ENCODE measurements at places on chromosomes 1 and 21.

- DNase-seq: no peak
Observed at GRCh38 chr1:30415171-30415940, 308.0 kb downstream of the MATN1 start.

DNA sequence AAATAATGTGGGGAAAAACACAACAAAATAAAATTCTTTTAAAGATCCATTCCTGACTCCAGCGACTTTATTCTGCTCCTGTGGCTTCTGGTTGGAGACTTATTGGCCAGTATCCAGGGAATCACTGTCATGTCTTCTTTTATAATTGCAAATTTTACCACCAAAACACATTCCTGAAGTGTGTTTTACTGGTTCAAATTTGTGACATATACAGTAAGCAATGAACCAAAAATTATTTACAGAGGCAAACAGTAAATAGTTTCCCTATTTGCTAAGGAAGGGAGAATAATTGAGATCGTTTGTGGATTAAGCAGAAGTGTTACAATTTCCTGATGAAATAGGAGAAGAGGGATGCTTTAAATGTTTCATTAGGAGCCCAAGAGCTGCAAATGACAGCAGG is 118.7 kb downstream of the ZNF281 start:
- DNase-seq: no peak

- no peak for DNase-seq
Observed at GRCh38 chr1:27430903-27431600, 38.6 kb downstream of the GPR3 start.

DNA sequence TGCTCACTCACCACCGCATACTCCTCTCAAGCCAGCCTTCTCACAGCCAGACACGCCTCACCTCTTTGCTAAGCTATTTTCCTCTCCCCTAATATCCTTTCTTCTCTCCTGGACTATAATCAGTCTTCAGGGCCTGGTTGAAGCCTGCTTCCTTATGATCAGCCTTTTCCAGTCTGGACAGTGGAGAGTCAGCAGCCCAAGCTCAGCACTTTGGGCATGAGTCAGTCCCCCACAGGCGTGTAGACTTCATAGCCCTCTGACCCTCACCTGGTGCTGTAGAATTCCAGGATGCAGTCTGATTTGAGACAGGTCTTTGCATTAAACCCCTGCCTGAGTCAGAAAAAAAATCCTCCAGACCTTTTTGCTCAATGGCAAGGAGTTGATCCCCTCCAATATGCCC is 2.5 kb downstream of the HPCAL4 start:
- DNase-seq: no peak

DNA sequence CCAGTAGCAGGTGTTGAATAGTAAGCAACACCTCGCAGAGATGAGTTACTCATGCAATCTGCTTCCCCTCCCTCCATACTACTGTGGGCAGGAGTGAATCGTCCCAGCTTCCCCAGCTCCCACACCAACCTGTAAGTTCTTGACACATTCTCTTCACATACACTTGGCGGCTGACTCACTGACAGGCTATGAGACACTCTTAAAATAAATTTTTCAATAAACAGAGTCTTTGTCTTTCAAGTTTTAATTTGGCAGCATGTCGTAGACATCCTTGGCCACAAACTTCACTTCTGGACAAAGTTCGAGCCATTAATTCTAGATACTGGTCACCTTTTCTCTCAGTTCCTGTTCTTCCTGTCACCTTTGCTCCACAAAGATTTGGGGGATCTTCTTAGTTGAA is 290.7 kb downstream of the TM2D1 start:
- DNase-seq: no peak

DNA sequence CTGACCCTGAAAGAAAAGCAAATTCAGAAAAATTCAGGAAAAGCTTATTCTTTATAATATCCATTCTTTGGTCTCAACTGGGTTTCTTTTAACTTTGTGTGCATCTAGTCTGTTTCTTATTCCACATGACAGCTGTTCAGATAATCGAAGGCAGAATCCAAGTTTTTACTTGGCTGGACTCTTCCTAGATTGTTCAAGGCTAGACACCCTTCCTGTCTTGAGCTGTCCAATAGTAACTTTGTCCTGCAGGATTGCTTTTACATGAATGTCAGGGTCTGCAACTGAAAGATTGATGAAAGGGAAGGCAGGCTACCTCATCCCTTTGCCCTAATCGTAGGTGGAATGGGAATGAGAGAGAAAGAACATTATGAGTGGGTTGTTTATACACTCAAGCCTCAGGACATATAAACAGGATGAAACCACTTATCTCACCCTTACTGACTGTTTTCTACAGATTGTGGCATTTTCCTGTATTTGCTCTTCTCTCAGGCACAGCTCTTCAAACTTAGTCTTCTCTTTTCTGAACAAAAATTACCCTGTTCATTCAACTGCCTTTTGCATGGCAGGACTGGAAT is 76.9 kb downstream of the LEPR start:
- DNase-seq: no peak

GRCh38 chr1:225544924-225545323 is 108.0 kb downstream of the ENAH start:
- no peak for DNase-seq
